Progenitor cell of endocrine pancreas (in vitro differentiated cells): ENCODE measurements at places on chromosomes 5 and 9. TPM values are rescaled to one million over a fixed set of nuclear protein-coding genes. Genes with fewer than 3 reads are reported as not detected.

The RAPGEF6 gene
- 28.4 and 29.1 TPM in 2 replicates for total RNA-seq

The TAF11L10 gene
- total RNA-seq: not detected in 2 replicates

The SLC1A3 gene
- 14.0 and 14.5 TPM in 2 replicates for total RNA-seq

The DPYSL3 gene
- 56.0 and 60.4 TPM in 2 replicates for total RNA-seq

The CD72 gene
- 3.1 and 4.2 TPM in 2 replicates for total RNA-seq

The ADGRV1 gene
- 82.3 and 87.6 TPM in 2 replicates for total RNA-seq

The CD274 gene
- 0.29 and 0.55 TPM in 2 replicates for total RNA-seq

The VLDLR gene
- total RNA-seq: 8.1 and 9.9 TPM in 2 replicates

The IL5 gene
- not detected in 2 replicates for total RNA-seq

DNA sequence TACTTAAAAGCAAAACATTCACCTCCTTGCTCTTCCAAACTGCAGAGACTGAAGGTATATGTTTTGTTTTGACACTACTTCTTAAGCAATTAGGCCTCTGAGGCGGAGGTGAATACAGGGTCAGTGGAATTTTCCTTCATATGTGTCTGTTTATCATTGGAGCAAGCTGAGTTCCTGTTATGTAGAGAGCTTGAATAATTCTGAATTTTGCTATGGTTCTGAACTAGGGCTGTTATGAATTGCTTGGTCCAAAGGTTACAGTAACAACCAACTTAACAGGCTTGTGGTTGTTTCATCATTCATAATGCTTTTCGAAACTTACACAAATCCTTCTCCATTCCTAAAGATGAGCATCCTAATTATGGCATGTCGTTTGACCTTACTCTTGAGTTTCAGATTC, 444.6 kb upstream of the MEF2C start:
- H3K27me3 ChIP-seq: no peaks in the 10 kb centered on the region
- H3K4me1 ChIP-seq: no peaks in the 10 kb centered on the region
- no peaks in the 10 kb centered on the region for H3K36me3 ChIP-seq
- no peak overlapping the region for H3K27ac ChIP-seq
- DNase-seq: no peak

DNA sequence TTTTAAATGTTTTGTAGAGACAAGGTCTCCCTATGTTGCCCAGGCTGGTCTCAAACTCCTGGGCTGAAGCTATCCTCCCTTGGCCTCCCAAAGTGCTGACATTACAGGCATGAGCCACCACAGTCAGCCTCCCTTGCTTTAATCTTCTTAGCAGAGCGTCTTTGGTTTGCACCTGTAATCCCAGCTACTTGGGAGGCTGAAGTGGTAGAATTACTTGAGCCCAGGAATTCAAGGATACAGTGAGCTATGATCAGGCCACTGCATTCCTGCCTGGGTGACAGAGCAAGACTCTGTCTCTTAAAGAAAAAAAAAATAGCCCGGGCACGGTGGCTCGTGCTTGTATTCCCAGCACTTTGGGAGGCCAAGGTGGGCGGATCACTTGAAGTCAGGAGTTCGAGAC, 27.8 kb downstream of the UBE2D2 start:
- H3K4me3 ChIP-seq: no peak overlapping the region
- DNase-seq: no peak
- H3K27me3 ChIP-seq: no peaks in the 10 kb centered on the region
- peak overlapping the region; percentile 78 for H3K27ac ChIP-seq
- peaks cover 2% of the 10 kb centered on the region for H3K4me1 ChIP-seq

DNA sequence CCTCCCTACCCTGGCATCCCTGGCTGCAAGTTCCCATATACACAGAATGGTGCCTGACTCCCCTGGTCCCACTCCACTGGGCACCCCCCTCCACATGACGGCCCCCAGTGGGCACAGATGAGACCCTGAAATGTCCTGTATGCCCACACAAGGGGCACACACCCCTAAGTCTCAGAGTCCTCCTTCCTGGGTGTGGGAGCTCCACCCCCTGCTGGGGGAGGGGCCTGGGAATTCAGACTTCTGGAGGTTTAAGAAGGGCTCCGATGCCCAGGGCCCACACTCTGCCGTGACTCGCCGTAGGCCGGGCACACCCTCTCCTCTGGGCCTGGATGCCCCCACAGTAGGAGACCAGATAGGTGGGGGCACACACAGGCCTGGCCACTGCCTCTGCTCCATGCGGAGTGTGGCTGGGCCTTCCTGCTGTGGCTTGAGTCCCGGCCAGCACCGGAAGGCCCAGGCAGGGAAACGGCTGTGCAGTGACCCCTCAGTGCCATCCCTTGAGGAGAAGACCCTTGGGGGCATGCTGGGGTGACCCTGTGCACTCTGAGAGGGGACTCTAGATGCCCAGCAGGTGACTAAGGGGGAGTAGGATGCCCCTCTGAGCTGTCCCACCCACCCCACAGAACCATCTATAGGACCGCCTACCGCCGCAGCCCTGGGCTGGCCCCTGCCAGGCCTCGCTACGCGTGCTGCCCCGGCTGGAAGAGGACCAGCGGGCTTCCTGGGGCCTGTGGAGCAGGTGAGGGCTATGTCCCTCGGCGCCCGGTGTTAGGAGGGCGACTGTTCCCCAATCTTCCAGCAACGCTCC, 6.5 kb downstream of the EGFL7 start:
- no peak for DNase-seq
- H3K36me3 ChIP-seq: no peaks in the 10 kb centered on the region
- peaks cover 1% of the 10 kb centered on the region for H3K4me1 ChIP-seq
- peak overlapping the region; percentile 49 for H3K27ac ChIP-seq
- no peaks in the 10 kb centered on the region for H3K27me3 ChIP-seq

GRCh38 chr5:132662925-132663770, 5.2 kb downstream of the IL13 start:
- DNase-seq: no peak
- H3K27ac ChIP-seq: no peak overlapping the region
- H3K27me3 ChIP-seq: peaks cover 39% of the 10 kb centered on the region
- no peak overlapping the region for H3K4me3 ChIP-seq
- H3K4me1 ChIP-seq: peaks cover 9% of the 10 kb centered on the region

DNA sequence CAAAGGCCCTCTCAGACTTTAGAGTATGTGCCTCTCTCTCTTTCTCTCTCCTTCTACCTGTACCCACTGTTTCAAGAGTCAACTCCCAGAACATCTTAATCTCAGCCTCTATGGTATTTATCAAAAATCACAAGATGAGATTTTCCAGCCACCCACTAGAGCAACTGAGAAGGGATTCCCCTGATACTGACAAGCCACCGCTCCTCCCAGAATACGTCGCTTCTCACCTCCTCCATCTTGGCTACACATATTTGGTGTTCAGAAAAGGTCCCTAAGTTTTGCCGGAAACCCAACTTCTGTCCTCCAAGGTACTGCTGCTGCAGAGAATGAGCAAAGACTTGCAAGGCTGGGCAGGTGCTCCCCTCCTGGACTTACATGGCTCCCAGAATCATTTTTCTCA, 6.1 kb downstream of the GARIN3 start:
- no peaks in the 10 kb centered on the region for H3K36me3 ChIP-seq
- peaks cover 3% of the 10 kb centered on the region for H3K27me3 ChIP-seq
- H3K27ac ChIP-seq: no peak overlapping the region

GRCh38 chr5:160310140-160310539, 2.2 kb downstream of the CCNJL start:
- H3K27ac ChIP-seq: peak overlapping the region; percentile 3
- H3K4me3 ChIP-seq: peak overlapping the region; percentile 14
- DNase-seq: no peak

GRCh38 chr5:64977779-64978178, 209.0 kb downstream of the CWC27 start:
- H3K4me3 ChIP-seq: no peak overlapping the region
- no peak for DNase-seq
- no peak overlapping the region for H3K27ac ChIP-seq
- H3K36me3 ChIP-seq: peaks cover 15% of the 10 kb centered on the region
- no peaks in the 10 kb centered on the region for H3K4me1 ChIP-seq

DNA sequence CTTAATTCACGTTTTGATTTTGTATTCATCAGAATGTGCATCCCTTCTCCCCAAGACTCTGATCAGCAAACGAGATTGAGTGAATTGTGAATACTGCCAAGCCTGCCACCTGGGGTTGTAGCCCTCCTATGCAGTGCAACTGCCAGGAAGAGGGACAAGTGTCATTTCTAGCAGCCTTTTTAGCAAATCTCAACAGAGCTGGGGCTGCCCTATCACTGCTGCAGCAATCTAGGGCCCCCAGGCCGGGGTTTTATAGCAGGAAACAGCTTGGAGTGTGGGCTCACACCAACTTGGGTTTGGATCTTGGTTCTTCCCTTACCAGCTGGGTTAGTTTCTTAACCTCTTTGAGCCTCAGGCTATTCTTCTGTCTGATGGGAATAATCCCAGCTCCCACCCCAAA, 4.0 kb downstream of the CSF1R start:
- no peak for DNase-seq
- H3K27me3 ChIP-seq: peaks cover 37% of the 10 kb centered on the region

DNA sequence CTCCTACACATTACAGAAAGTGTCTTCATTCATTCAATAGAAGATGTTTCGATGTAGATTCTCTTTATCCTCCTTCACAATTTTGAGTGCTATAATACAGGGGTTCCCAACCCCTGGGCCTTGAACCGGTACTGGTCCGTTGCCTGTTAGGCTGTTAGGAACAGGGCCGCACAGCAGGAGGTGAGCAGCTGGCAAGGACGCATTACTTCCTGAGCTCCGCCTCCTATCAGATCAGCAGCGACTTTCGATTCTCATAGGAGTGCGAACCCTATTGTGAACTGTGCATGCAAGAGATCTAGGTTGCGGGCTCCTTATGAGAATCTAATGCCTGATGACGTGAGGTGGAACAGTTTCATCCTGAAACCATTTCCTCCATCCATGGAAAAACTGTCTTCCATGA, 153.0 kb upstream of the SMC2 start:
- no peak for DNase-seq
- no peaks in the 10 kb centered on the region for H3K27me3 ChIP-seq
- no peak overlapping the region for H3K4me3 ChIP-seq
- H3K27ac ChIP-seq: no peak overlapping the region
- H3K36me3 ChIP-seq: no peaks in the 10 kb centered on the region

- no peaks in the 10 kb centered on the region for H3K27me3 ChIP-seq
- no peak overlapping the region for H3K27ac ChIP-seq
- H3K4me1 ChIP-seq: peaks cover 5% of the 10 kb centered on the region
- DNase-seq: no peak
- H3K4me3 ChIP-seq: no peak overlapping the region
- peaks cover 3% of the 10 kb centered on the region for H3K36me3 ChIP-seq
Observed at GRCh38 chr5:79702606-79703380, 13.2 kb downstream of the CMYA5 start.

DNA sequence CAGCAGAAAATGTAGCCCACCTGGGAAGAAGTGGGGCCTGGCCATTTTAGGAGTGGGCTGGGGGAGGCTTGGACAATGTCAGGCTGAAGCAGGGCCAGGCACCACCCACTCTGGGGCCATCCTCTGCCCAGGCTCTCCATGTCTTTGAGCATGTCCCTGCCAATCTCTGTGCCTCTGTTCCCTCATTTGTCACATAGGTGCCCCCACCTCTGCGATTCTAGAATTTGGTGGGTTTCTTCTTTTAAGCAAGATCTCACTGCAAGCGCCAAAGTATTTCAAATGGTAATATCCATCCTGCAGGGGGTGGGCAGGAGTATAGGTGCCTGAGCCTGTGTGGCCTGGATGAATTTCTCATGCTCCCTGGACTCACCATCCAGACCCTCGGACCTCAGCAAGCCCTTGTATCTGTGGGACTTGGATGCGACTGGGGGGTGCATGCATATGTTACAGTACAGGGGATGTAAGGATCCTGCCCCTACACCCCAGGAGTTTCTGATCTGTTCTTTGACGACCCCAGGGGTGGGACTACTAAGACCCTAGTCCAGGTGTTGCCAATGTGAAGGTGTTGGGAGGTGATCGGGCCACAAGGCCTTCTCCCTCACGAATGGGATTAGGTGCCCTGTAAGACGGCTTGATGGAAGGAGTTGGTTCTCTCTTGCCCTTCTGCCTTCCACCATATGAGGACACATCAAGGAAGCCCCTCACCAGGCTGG, 4.3 kb downstream of the CD74 start:
- no peak overlapping the region for H3K4me3 ChIP-seq
- DNase-seq: no peak
- no peaks in the 10 kb centered on the region for H3K27me3 ChIP-seq
- no peak overlapping the region for H3K27ac ChIP-seq
- no peaks in the 10 kb centered on the region for H3K36me3 ChIP-seq

GRCh38 chr9:106482733-106483132, 380.2 kb upstream of the ZNF462 start:
- H3K36me3 ChIP-seq: no peaks in the 10 kb centered on the region
- no peak for DNase-seq
- H3K27me3 ChIP-seq: peaks cover 3% of the 10 kb centered on the region
- H3K4me1 ChIP-seq: peaks cover 6% of the 10 kb centered on the region

GRCh38 chr5:171840066-171840465, 54.4 kb downstream of the SMIM23 start:
- H3K4me1 ChIP-seq: peaks cover 2% of the 10 kb centered on the region
- H3K27ac ChIP-seq: no peak overlapping the region
- H3K27me3 ChIP-seq: no peaks in the 10 kb centered on the region
- DNase-seq: no peak

GRCh38 chr5:6003040-6003825, 375.1 kb downstream of the MED10 start:
- H3K36me3 ChIP-seq: no peaks in the 10 kb centered on the region
- H3K27me3 ChIP-seq: peaks cover 45% of the 10 kb centered on the region
- H3K4me3 ChIP-seq: no peak overlapping the region
- no peak for DNase-seq
- no peak overlapping the region for H3K27ac ChIP-seq
- H3K4me1 ChIP-seq: no peaks in the 10 kb centered on the region

DNA sequence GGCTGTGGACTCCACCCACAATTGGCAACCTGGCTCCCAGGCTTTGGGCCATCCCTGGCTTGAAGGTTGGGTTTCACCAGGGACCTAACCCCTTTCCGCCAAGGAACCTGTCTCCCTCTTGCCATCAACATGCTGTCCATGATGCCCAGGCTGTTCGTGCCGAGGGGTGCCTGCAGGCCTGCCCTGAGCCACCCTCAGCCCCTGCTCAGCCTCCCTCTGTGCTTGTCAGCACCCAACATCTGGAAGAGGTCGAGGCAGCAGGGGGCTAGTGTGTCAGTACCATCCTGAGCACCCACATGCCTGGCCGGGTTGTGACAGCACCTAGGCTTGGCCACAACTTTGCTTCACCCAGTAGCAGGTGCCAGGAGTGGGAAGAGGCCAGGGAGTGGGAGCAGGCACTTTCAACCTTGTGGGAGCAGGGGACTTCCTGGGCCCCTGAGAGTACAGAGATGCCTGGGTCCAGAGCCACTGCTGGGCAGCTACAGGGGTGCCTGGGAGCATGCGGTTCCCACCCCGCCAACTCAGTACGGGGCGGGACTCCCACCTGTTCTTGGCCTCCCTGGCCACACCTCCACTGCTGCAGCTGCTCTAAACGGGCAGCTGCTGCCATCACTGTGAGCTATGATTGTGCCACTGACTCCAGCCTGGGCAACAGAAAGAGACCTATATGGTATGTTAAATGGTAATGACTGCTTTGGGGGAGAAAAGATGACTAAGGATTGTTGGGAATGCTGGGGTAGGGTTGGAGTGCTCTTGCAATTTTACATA, 6.3 kb downstream of the PDCD1LG2 start:
- no peak overlapping the region for H3K4me3 ChIP-seq
- H3K27me3 ChIP-seq: no peaks in the 10 kb centered on the region
- H3K36me3 ChIP-seq: no peaks in the 10 kb centered on the region

- no peaks in the 10 kb centered on the region for H3K4me1 ChIP-seq
- H3K27me3 ChIP-seq: peaks cover 18% of the 10 kb centered on the region
- no peak overlapping the region for H3K4me3 ChIP-seq
Observed at GRCh38 chr5:1686016-1686802, 113.4 kb downstream of the MRPL36 start.
